Sigmoid colon (tissue), 7 donors: ENCODE measurements at places on chromosomes 5 and 9. TPM values are rescaled to one million over a fixed set of nuclear protein-coding genes. Genes with fewer than 3 reads are reported as not detected.
A peak's percentile ranks its signal among the peaks of the same experiment; 100 is the strongest.

GRCh38 chr9:138057726-138058125 is 180.1 kb downstream of the CACNA1B start:
- DNase-seq = peak; percentile 27
- H3K4me3 ChIP-seq = no peak overlapping the region
- no peaks in the 10 kb centered on the region for H3K36me3 ChIP-seq
- no peaks in the 10 kb centered on the region for H3K27me3 ChIP-seq

DNA sequence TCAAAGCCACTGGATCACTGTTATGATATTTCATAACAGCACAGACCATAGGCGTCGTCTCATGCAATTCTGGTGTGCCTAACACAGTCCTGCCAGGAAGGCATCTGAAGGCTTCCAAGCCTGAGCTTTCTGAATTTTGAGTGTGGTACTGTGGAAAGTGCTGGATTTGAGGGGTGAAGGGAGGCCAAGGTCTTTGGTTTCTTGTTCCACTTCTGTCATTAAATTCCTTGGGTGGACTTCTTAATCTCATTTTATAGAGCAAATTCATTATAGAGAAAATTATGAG is 441.3 kb upstream of the PIK3R1 start:
- H3K4me1 ChIP-seq = peaks cover 6% of the 10 kb centered on the region
- H3K36me3 ChIP-seq = no peaks in the 10 kb centered on the region
- no peaks in the 10 kb centered on the region for H3K27me3 ChIP-seq
- H3K4me3 ChIP-seq = no peak overlapping the region
- no peak for DNase-seq

DNA sequence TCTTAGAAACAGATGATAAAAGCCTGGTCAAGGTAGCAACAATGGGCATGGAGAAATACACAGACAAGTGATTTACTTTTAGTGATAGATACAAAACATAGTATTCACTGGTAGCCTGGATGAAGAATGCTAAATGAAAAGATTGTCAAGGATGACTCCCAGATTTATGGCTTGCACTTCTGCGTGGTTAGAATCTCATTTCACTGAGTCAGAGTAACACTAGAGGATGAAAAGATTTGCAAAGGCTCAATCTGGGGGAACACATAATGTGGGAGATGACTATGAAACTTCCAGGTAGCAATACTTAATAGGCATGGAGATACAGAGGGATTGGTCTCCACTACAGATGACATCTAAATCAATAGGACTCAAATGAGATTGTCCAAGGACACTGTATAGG is 38.4 kb downstream of the AGTPBP1 start:
- DNase-seq = no peak
- no peak overlapping the region for H3K4me3 ChIP-seq
- no peaks in the 10 kb centered on the region for H3K27me3 ChIP-seq
- no peak overlapping the region for H3K27ac ChIP-seq

GRCh38 chr9:93174976-93175375 is 9.0 kb upstream of the WNK2 start:
- DNase-seq = no peak
- no peak overlapping the region for H3K4me3 ChIP-seq
- no peaks in the 10 kb centered on the region for H3K27me3 ChIP-seq
- no peaks in the 10 kb centered on the region for H3K4me1 ChIP-seq
- H3K27ac ChIP-seq = no peak overlapping the region
- no peaks in the 10 kb centered on the region for H3K36me3 ChIP-seq

- H3K27me3 ChIP-seq = peaks cover 47% of the 10 kb centered on the region
- no peak overlapping the region for H3K27ac ChIP-seq
- no peak for DNase-seq
- peaks cover 8% of the 10 kb centered on the region for H3K4me1 ChIP-seq
- no peaks in the 10 kb centered on the region for H3K36me3 ChIP-seq
These were observed 4.9 kb upstream of the AIF1L start for GRCh38 chr9:131091352-131091992.

DNA sequence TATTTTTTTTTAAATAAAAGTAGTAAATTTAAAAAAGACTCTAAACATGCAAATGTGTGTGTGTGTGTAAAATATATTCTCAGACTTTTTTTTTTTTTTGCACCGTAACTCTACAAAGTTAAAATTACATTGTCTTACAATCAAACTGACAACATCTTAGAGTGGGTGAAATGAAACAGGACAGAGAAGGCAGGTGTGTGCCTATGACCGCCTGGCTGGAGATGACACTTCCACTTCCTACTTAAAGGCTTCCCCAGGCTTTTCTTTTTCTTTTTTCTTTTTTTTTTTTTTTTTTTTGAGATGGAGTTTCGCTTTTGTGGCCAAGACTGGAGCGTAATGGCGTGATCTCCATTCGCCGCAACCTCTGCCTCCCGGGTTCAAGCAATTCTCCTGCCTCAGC is 2.7 kb upstream of the AK1 start:
- H3K27ac ChIP-seq = no peak overlapping the region
- DNase-seq = no peak
- no peaks in the 10 kb centered on the region for H3K27me3 ChIP-seq
- H3K36me3 ChIP-seq = peaks cover 3% of the 10 kb centered on the region

GRCh38 chr5:123599171-123599570 is 87.2 kb downstream of the CSNK1G3 start:
- no peak for DNase-seq
- no peaks in the 10 kb centered on the region for H3K4me1 ChIP-seq
- H3K36me3 ChIP-seq = peaks cover 22% of the 10 kb centered on the region
- H3K27ac ChIP-seq = no peak overlapping the region
- no peaks in the 10 kb centered on the region for H3K27me3 ChIP-seq

Gene SHISAL2B
- total RNA-seq = not detected

Gene CCDC171
- total RNA-seq = 3.0 TPM
